ENCODE measurements at places on chromosomes 16 and 17.
A peak's percentile ranks its signal among the peaks of the same experiment; 100 is the strongest.

DNA sequence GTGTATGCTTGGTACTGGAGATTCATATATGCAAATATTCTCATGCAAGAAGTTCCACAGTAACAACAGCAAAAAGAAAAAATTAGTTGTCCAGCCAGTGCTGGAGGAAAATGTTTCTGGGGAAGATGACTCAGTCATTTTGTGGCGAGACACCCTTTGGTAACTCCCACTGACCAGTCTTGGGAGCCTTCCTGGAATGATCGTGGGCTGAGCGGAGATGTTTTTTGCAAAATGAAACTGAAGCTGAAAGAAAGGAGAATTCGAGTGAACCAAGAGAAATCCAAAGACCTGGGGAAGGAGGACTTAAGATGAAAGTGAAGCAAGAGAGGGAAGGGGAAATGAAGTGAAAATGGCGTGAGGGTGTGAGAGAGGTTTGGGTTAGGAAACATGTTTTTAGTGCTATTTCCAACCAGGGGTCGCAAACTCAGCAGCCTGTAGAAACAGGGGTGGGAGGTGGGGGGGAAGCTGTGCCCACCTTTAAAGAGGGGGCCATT lies 5.2 kb downstream of the ITPRIPL2 start:
- no peak for DNase-seq

- DNase-seq: peak; percentile 43
These were observed 9.7 kb downstream of the RHBDL3 start for GRCh38 chr17:32275060-32276042.

DNA sequence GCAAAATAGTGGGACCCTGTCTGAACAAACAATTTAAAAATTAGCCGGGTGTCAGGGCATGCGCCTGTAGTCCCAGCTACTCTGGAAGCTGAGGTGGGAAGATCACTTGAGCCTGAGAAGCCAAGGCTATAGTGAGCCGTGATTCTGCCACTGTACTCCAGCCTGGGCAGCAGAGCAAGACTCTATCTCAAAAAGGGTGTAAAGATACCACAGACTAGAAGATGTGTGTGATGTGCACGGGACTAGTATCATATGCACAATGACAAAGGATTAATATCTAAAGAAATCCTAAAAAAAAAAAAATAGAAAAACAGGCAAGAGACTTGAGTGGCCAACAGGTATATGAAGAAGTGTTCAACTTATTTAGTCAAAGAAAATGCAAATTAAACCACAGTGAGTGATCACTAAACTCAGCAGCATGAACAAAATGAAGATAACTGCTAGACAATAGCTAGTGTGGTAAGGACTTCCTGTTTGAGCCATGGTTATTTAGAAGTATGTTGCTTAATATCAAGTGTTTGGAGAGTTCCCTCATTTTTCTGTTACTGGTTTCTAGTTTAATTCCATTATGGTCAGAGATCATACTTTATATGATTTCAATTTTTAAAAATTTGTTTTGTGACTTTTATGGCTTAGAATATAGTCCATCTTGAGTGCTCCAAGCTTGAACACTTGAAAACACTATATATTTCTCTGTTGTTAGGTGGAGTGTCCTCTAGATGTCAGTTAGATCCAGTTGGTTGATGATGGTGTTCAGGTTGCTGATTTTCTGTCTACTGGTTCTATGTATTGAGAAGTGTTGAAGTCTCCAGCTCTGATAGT lies 14.7 kb upstream of the SLX4 start:
- DNase-seq: no peak

DNA sequence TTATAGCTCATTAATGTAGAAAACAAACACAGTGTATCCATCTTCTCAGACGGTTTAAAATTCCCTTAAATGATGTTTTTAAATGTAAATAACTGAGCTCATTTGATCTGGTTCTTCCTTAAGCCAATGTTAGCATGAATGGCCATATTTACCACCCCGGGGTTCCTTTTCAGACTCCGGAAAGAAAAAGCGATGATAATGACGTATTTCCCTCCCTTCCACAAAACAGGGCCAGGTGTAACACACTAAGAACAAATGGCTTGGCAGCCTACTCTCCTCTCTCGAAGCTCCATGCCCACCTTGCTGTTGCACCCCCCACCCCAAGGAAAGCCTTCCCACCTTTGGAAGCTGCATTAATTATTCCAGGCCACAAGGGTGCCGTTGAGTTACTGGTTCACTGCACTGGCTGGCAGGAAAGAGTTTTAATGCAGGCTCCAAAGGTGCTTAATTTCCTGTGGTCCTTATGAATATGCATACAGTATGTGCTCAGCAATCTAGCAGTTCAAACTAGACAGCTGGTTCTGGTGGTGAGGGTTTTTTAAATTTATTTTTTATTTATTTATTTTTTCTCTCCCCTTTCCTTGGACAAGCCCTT lies 378.9 kb downstream of the WWOX start:
- DNase-seq: no peak

DNA sequence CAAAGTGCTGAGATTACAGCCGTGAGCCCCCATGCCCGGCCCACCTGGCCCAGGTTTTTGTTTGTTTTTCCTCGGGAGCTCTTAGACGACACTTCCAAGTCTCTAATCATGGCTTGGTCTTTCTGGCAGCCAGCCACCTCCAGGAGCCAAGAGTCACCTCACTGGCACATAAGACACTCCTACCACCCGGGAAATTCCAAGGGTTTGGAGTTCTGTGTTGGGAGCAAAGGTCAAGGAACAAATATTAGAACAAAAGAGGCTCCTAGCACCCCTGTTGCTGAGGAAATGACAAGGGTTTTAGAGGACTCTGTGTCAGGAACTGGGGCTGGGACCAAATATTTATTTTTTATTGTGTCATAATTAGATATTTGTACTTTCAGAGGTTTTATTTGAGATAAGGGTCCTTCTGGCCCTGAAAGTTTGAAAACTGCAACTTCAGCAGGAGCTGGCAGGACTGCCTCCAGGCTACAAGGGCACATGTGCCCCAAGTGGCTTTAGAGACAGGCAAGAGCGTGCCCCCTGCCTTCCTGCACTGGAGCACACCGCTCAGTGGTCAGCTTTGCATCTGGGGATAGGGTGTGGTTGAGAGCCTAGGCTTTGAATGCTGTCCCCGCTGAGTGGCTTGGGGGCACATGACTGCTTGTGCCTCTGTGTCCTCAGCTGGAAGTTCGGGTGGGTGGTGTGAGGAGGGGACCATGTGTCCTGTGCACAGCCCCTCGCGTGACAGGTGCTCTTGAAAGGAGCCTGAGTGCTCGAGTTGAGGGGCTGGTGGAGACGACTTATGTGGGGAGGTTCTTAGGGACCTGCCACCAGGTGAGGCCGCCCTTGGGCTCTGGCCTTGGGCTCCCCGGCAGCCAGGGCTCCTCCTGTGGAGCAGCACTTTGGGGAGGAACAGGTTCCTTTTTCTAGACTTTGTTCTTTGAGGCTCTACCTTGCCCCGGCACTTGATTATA lies 29.7 kb downstream of the MGRN1 start:
- no peak for DNase-seq

- no peak for DNase-seq
These were observed 4.5 kb upstream of the ZC3H7A start for GRCh38 chr16:11801481-11802021.

DNA sequence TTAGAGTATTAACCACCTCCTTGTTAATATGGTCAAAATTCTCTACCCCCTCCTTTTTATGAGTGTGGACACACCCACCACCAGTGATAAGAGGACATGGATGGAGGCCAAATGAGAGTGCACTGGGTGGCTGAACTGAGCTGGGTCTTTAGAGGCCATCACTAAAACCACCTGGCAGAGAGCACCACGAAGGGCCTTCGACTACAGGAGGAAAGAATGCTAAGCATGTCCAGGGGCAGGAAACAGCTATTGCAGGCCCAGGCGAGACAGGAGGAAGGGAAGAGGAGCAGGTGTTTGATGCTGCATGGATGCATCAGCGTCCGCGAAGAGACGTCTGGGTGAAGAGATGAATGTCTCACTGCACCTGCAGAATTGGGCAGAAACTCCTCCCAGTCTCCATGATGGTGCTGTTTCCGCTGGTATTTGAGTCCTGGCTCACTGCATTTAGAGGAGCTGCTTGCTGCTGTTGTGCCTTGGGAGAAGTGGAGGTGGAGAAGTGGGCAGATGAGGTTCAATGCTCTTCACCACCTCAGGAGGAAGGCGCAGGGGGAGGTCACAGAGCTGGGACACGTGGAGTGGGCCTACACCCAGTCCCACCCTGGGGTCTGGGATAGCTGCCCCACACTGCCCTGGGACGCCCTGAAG lies 33.2 kb downstream of the SPHK1 start:
- DNase-seq: no peak

GRCh38 chr16:6207580-6207979 lies 1110.0 kb upstream of the EEF2KMT start:
- no peak for DNase-seq

DNA sequence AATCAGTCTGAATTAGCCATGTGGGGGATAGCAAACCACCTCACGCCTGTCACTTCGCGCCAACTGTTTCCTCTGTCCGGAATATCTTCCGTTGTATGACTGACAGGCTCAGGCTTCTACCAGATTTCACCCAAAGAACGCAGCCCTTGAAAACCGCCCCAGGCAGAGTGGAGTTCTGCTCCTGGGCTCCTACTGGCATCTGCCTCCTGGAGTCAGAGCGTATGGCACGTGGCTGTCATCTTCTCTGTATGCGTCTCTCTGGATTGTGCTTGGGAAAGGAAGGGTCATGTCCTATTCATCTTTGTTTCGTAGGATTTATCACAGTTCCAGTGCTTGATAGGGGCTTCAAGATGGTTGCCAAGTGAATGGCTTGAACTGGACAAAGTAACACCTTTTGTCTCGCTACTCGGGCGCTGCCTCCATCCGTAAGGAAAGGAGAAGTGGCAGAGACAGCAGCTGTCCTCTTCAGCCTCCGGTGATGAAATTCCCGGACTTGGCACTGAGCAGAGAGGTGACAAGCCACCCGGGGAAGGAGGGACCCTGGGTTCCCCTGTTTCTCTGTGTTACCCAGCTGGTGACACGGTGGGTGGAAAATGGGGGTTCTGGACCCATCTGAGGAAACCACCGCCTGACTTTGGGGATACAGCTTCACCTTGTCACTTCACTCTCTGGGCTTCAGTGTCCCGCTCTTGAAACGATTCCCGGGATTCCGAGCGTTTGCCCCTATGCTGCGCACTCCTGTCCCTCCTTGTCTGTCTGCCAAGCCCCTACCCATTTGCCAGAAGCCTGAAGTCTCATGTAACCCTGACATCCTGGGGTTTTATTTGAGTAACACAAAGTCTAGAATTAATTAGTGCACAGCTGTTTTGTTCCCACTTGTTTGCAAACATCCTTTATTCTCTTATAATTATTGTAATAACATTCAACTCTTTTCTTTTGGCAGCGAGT lies 13.9 kb downstream of the KIAA0513 start:
- DNase-seq: no peak

DNA sequence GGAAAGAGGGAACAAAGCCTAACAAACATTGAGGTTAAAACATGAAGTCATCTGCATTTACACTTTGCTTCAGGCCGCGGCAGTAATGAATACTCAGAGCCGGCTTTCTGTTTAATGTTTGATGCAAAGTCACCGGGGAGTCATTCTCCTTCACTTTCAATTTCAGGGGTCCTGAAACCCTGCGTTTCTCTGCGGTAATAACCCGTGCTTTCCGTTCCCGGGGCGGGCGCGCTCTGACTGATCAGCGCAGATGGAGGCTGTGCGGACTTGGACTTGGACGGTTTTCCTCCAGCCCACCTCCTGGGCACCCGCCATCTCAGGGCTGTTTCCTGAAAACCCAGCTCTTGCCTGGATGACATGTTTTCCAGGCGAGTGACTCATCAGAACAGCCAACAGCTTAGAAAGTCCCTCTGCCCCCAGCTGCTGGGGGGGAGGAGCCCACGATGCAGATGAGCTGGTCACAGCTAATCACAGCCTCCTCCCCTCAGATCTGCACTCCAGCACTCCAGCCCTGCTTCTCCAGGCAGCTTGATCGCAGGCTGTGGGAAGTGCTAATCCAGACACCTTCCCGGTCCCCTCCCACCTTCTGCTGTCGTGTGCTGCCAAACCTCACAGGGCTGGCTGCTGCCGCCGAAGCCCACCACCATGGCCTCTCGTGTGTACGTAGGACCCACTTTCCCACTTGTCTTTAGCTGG lies 158.6 kb upstream of the CHMP6 start:
- DNase-seq: peak; percentile 77

- no peak for DNase-seq
These were observed 43.9 kb upstream of the SSTR5 start for GRCh38 chr16:1028524-1029258.

DNA sequence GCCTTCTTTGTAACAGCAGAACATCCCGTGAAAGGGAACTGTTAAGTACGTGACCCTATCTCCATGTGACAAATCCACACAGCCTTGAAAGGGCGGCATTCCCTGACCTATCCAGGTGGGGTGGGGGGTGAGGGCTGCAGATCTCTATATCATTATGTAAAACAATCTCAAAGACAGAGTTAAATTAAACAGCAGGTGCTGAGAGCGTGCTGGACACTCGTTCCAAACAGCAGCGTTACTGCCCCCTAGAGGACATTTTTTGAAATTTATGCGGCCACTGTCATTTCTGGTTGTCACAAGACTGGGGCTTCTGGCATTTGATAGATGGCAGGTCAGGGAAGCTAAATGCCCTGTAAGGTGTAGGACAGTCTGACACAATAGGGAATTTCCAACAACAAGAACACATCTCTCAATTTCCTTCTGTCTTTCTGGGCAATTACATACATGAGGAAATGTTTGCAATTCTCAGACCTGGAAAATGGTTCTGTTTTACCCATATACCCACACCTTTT lies 6.7 kb upstream of the SLC25A39 start:
- DNase-seq: peak; percentile 77

GRCh38 chr17:2700491-2701141 lies 10.9 kb downstream of the CLUH start:
- DNase-seq: no peak

DNA sequence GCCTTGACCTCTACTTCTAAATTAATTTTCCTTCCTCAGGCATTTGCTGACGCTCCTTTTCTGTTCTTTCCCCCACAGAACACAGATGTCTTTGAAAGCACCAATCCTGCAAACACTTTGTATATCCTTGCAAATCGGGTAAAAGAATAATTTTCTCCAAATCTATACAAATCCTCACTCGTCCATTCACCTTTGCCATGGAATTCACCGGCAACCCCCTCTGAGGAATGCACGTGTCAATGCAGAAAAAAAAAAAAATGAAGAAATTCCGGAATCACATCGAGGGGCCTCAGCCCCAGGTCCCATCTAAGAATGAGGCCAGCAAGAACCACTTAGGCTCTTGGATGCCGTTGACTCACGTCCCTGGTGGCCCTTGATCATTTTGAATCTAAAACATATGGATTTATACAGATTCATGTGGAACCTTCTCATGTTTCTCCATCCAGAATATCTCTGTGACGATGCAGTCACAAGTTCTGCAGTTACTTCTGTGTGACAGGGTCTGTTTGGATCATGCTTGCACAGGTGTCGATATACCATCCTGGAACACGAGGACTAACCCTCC lies 136.9 kb downstream of the RBFOX3 start:
- no peak for DNase-seq

GRCh38 chr17:43878260-43879175 lies 28.8 kb downstream of the MPP2 start:
- peak; percentile 91 for DNase-seq

DNA sequence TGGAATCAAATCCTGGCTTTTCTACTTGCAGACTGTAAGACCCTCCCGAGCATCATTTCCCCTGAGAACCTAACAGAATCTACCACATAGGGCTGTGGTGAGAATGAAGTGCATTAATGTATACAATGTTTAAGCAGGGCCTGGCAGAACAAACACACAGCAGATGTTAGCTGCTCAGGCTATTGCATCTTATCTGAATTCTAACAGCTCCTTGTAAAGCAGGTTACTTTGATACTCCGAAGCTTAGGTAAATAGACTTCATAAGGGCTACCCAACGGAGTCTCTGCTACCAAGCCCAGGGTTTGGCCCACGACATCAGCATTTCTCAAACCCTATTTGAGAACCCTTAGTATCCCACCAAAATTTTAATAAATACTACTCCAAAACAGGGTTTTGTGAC lies 24.4 kb upstream of the NOS2 start:
- DNase-seq: no peak

All from nephron progenitor cell (in vitro differentiated cells).